Stimulated activated CD8-positive, alpha-beta memory T cell treated with anti-CD3 and anti-CD28 coated beads, Interleukin-4, amount 100 ng/mL, for 1 hour (primary cell): ENCODE measurements at places on chromosomes 1 and 21.

DNA sequence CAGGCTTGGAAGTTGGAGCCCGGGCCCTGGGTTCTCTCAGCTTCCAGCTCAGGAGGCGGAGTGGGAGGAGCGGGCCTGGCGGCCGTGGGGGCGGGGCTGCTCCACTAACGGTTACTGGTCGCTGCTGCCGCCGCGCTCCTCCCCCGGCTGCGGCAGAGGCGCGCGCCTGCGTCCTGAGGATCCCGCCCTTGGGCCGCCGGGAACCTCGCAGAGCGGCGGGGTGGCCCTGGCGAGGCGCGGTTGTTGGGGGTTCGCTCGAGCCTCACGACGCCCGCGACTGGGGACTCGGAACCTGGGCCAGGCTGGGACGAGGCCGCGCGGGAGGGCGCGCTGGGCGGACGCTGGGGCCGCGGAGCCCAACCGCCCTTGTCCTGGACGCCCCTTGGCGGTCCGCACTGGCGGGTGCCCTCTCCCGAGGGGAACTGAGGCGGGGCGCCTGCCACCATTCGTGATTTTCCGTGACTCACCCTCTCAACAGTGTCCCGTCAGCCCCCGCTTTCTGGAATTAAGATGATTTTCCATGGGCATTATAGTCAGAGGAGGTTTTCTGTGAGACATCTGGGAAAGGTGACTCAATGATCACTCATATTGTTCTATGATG lies 34.1 kb downstream of the OR2G3 start:
- DNase-seq = no peak

- no peak for DNase-seq
Measured at GRCh38 chr21:31555741-31556191, 103.7 kb upstream of the SOD1 start.

DNA sequence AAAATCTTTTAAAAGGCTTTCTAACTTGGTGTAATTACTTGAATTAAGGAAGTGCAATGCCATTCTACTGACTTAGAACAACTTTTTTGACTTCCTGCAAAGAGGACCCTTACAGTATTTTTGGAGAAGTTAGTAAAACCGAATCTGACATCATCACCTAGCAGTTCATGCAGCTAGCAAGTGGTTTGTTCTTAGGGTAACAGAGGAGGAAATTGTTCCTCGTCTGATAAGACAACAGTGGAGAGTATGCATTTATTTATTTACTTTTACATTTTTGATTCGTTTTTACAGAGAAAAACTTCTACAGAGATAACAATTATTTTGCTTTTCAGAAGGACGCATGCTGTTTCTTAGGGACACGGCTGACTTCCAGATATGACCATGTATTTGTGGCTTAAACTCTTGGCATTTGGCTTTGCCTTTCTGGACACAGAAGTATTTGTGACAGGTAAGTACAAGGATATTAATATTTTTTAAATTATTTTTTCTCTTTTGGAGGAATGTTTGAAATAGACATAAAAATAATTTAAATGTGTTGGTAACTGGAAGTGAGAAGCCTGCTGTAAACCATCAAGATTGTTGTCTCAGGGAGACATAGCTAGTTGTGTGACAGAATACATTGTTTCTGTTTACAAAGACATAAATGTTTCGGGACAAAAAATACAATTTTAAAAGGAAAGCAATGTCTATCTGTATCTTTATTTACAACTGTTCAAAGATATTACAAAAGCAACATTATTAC lies at the start of gene PTPRC:
PTPRC (plus strand) TSS at position 147 of the 742 bp plus-strand sequence; CDS start at position 376, 229 bp downstream.
- DNase-seq = no peak

DNA sequence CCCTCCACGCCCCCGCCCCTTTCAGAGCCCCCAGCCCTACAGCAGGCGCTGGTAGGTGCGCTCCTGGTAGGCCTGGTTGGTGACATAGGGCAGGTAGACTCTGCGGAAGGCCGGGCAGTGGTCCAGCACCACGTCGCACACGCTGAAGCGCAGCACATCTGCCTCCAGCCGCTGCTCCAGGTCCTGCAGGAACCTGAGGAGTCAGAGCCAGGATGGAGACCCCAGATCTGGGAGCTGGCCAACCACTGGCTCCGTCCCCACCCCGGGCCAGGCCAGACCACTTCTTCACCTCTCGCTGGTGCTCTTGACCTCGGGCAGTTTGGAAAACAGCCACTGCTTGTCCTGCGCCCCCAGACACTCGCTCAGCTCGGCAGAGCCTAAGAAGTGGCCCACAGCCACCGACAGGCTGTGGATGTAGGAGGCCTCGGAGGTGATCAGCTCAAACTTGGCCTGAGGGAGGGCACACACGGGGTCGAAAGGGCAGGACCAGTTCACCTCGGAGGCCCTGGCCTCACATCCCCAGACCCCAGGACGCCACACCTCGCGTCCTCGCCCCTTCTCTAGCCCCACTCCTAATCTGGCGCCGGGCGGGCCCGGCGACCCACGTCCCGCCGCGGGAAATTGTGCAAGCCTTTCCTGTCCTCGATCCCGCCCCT lies 6.4 kb downstream of the ARHGEF19 start:
- no peak for DNase-seq

DNA sequence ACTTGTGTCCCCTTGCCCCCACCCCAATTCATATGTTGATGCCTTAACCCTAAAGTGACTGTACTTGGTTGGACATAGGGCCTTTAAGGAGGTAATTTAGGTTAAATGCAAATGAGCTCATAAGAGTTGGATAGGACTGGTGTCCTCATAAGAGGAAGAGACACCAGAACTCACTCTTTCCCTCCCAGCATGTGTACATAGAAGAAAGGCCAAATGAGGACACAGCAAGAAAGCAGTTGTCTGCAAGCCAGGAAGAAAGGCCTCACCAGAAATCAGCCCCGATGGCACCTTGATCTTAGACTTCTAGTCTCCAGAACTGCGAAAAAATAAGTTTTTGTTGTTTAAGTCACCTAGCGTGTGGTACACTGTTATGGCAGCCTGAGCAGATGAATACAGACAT lies 45.5 kb downstream of the RAB3GAP2 start:
- no peak for DNase-seq

GRCh38 chr1:231923491-231924041 lies 297.0 kb downstream of the DISC1 start:
- DNase-seq = no peak

GRCh38 chr1:170594066-170594626 lies 62.2 kb downstream of the GORAB start:
- no peak for DNase-seq

DNA sequence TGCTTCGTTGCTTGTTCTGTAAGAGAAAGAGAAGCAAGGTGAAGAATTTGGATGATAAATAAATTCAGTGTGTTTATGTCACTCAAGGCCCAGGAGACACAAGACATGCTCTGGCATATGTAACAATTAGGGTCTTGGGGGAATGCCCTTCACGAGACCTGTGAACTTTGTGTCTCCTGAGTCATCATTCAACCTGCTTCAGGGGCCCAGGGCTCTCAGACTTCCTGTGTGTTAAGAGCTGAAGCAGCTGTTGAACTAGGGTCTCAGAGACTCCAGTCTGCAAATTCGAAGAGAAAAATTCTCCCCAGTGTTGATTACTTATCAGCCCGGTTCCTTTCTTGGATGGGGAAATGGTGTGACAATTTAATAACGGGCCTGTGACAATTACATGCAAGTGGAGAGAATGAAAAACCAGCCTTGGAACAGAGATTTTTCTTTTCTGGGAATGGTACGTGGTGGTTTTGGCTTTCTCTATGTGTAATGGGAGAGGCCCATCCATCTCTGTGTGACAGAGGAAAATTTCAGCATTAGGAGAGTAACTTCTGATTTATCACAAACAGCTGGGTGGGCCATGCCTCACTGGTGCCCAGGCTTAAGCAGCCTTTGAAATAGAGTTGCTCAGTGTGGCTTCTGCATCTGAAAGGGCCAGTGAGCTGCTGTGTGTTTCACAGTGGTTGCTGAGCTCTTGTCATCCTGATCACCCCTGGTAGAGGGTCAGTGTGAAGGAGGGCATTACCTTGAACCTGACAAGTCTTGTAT lies 22.4 kb downstream of the HUNK start:
- no peak for DNase-seq

- DNase-seq = no peak
Measured at GRCh38 chr1:65722461-65722860, 70.2 kb upstream of the PDE4B start.

- no peak for DNase-seq
Measured at GRCh38 chr21:33146467-33146866, 76.5 kb downstream of the OLIG1 start.

DNA sequence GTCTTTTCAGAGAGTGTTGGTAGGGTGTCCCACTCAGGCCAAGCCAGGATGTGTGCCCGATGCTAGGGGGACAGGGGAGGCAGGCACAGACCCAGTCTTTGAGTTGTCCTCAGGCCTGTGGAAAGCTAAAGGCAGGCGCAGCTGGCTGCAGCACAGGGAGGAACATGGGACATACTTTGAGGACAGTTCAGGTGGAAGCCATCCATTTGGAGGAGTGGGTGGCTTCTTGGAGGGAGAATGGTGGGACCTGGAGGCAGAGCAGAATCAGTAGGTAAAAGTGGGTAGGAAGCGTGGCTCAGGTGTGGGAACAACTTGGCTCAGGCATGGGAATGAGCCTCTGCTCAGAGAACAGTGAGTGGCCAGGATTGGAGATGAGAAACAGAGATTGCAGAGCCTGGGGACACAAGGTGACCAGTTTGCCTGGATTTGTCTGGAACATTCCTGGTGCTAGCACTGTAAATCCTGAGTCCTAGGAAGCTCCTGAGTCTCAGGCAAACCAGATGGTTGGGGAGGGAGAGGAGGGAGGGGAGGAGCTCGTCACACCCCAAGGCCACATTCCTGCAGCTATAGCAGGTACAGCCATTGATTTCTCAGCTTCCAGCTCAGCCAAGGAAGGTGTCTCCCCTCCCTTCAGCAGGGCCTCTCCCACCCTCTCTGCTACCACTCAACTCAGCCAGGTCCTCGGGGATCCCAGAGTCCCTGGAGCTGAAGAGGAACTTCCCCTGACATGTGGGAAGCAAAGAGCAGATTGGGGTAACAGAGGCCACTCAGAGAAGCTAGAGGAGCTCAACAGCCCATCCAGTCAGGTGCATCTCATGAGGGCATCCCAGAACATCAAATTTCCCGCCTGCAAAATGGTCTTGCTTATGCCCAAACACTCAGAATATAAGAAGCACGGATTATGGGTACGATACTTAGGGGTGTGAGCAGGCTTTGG lies 65.2 kb upstream of the TINAGL1 start:
- no peak for DNase-seq

GRCh38 chr1:18256282-18257235 lies 149.0 kb downstream of the IGSF21 start:
- no peak for DNase-seq

DNA sequence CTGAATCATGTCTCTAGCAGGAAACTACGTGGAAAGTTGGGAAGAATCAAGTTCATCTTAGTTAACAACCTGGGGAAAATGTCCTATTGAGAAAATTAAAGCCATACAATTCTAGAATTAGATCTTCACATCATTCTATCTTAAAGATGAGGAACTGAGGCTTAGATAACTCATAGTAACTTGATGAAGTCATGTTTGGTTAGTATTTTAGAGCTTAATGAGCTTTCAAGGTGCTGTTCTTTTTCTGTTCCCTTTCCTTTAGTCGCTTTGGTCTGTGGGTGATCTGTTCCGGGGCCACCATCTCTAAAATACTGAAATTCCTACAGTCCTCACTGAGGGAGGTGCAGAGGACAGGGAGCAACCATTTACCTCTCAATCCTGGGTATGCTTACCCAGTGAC lies 4.3 kb upstream of the GLUL start:
- DNase-seq = no peak

- DNase-seq = no peak
Measured at GRCh38 chr21:25983745-25984144, 186.8 kb downstream of the APP start.

GRCh38 chr1:19770436-19771190 lies 29.1 kb downstream of the TMCO4 start:
- DNase-seq = no peak

GRCh38 chr1:219812491-219813203 lies 115.7 kb downstream of the SLC30A10 start:
- DNase-seq = no peak

DNA sequence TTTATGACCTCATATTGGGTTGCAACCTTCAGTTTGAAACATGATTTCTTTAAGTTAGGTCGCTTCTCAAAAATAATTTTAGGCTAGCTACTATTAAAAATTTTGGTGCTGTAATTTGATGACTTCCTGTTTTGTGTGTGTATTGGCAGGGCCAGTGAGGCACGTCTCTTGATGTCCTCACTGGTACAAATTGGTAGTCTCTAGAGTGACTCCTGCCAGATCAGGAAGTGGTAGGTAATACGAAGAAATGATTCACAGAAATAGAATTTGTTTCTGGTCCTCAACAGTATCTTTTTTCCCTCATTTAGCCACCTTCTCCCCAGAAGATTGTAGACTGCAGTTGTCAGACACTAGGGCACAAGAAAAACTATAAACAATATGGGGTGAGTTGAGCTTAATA lies 120.9 kb upstream of the KIAA1614 start:
- no peak for DNase-seq

DNA sequence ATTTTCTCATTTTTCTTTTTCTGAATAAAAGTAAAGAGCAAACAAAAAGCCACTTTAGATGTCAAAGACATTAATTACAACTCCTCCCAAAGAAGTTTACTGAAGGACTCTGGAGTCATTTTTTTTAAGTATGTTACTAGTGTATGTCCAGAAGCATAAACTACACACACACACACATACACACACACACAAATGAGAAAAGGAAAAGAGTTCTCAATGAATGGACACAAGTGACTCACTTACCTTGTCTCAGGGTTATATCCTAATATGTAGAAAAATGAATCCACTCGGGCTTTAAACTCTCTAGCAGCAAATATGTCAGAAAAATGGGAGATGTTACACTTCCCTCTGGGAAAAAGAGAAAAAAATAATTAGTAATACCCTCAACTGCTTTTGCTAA lies 223.1 kb downstream of the SLC45A1 start:
- no peak for DNase-seq

DNA sequence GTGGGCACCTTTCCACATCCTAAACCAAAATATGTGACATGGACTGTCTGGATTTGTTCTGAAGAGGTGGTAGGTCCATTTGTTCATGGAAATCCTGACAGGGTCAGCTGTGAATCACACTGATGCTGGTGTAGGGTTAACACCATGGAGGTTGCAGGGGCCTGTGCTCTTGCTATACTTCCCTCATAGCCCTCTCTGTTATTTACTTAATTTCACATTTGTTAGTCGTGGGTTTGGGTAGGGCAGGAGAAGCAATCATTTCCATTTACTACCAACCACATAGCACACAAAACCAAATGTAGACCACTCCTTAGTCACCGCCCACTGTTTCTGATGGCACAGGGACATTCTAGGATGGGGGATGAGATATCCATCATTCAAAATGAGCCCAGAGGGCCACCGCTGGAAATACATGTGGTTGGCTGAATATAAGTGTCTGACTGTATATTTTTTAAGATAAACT lies 61.8 kb upstream of the POU2F1 start:
- no peak for DNase-seq

- DNase-seq = no peak
Measured at GRCh38 chr1:235864931-235865525, 1.7 kb downstream of the LYST start.

- no peak for DNase-seq
Measured at GRCh38 chr1:38507563-38507962, 352.0 kb downstream of the RRAGC start.

DNA sequence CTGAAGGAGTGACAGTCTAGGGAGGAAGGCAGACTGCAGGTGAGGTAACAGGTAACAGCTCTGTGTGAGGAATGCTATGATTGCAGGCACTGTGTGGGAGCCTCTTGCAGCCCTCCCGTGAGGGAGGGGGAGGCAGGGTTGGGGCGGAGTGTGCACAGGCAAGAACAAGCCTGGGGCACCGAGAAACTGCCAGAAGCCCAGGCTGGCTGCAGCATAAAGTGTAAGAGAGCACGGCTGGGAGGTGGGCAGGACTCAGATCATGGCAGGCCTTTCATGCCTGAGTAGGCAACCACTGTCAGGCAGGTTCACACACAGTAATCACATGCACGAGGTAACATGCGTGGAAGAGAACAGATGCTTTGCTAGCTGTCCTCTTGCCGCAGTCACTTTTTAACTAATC lies 11.3 kb upstream of the RHEX start:
- no peak for DNase-seq
